ENCODE measurements at places on chromosomes 4 and X.

- DNase-seq, result no peak
Observed at GRCh38 chr4:41935652-41936021, 408 bp downstream of the TMEM33 start.

DNA sequence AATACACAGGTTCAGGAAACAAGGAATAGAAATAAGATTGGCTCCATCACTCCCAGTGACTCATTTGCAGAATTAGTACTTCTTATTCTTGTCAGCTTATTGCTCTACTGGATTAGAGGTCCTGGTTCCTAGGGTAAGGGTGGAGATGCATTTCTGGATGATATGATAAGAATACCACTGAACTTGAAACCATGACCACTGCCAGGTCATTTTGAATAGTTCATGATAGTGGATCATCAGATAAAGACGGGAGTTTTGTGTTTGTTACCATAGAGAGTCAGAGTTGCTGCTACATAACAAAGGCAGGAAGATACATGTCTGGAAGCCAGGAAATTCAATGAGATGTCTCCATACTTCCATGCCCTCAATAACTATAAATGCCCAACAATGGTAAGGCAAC is 109.2 kb upstream of the FAT1 start:
- no peak for DNase-seq

- no peak for DNase-seq
Observed at GRCh38 chr4:139164731-139165130, 12.3 kb downstream of the ELF2 start.

- DNase-seq, result no peak
Observed at GRCh38 chr4:3791910-3792542, 25.8 kb downstream of the ADRA2C start.

DNA sequence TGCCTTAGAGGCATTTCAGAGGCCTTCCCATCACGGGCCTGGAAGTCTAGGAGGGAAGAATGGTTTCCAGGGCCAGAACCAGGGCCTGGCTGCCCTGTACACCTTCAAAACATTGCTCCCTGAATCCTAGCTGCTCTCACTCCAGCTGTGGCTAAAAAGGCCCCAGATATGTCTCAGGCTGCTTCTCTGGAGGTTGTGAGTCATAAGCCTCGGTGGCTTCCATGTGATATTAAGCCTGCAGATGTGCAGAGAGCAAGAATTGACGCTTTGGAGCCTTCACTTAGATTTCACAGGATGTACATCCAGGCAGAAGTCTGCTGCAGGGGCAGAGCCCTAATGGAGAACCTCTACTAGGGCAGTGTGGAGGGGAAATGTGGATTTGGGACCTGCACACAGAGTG is 502.5 kb downstream of the GRXCR1 start:
- DNase-seq, result no peak

DNA sequence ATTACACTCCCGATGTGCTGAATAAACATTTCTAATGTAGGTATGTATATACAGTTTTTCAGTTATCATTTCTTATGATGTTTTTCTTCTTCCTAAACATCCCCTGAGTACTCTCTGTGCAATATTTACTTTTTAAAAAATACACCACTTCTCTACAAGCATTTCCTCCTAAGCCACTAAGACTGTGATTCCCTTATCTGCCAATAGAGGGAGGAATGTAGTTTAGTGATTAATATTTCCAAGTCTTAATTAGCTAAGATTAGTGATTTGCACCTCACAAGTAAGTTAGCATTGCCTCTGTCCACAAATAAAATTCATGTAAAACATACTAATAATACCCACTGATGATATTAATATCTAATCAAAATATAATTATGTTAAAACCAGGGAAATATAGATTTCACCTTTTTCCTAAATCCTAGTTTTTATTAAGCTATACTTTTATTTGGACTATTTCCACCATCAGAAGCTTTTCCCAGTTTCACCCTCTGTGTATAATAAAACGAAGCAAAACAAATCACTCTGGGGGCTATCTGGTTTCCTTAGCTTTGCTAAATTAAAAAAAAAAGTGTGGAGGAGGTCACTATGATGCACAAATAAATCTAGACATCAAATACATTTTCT is 909.1 kb downstream of the FAT4 start:
- no peak for DNase-seq

DNA sequence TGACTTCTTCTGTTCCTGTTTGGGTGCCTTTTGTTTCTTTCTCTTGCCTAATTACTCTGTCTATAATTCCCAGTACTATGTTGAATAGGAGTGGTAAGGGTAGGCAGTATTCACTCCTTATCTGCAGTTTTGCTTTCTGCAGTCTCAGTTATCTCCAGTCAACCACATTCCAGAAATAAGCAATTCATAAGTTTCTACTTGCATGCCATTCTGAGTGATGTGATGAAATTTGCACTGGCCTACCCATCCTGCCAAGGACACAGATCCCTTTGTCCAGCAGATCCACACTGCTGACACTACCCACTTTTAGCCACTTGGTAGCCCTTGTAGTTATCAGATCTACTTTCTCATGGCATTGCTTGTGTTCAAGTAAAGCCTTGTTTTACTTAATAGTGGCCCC is 971.6 kb upstream of the INTU start:
- DNase-seq, result no peak

DNA sequence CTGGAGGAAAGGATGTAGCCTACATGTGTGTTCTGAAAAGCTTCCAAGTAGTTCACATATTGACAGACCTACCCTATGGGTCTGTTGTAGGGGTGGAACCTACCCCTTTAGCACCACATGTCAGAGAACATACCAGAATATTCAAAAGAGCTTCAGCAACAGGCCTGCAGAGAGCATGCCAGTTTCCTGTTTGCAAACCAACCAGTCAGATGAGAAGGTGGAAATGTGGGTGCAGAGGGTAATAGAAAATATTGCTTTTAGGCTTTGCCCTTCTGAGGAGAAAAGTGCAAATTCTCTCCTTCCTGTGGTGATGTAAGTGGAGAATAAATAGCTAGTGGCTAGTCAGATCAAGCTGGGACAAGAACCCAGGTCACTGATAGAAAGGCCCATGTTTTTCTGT is 16.4 kb downstream of the INTS6L start:
- DNase-seq, result no peak

DNA sequence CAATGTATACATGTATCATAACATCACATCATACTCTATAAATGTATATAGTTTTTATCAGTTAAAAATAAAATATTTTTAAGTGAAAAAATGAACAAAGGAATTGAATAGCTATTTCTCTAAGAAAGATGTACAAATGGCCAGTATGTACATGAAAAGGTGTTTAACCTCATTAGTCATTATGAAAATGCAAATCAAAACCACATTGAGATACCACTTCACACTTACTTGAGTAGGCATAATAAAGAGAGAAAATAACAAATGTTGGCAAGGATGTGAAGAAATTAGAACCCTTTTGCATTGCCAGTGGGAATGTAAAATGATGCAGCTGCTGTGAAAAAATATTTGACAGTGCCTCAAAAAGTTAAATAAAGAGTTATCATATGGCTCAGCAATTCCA is 95.5 kb downstream of the IRS4 start:
- DNase-seq, result no peak

GRCh38 chr4:52329894-52330293 is 278.8 kb downstream of the SPATA18 start:
- DNase-seq, result no peak
